ENCODE measurements at places on chromosomes 7 and 10. TPM values are rescaled to one million over a fixed set of nuclear protein-coding genes. Genes with fewer than 3 reads are reported as not detected.

DNA sequence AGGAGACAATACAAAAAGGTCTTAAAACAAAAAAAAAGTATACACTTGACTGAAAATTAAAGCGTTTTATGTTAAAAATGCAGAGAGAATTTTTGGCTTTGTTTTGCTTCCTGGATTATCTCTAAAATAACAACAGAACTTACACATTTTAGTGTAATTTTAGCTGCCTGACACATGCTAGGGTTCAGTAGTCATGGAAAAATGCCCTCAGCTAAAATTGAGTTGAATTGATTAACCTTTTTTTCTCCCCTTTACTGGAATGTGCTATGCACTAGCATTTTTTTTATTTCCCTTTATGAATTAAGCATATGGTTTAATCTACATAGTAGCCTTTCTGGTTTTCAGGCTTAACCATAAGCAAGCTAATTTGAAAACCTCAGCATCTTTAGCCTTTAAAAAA is 89.9 kb downstream of the ZNF277 start:
- peak; percentile 23 for DNase-seq

GRCh38 chr10:122798704-122799231 is 46.9 kb downstream of the CUZD1 start:
- DNase-seq = no peak

Gene PDE6C
- not detected for total RNA-seq

DNA sequence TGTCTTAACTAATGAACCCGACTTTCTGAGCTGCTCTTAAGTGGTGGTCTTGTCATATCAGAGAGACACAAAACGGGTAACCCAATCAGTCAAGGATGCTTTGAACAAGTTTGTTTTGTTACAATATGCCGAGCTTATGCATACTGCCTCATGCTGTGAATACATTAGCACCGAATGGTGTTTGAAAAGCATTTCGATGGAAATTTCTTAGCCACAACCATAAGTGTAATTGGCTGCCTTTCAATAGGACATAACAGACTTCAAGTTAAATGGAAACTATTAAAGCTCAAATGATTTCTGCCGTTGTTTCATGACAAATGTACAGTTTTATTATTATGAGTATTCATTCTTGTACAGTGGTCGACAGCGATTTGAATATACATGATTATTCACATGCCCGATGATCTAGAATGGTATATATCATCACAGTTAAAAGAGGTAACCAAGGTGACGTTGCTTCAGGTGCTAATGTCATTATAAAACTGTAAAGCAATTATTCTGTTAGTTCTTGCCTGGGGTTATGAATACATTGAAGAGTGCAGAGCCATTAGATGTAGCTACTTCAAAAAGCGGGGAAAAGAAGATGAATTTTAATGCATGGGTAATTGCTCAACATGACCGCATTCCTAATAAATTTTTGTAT is 118.8 kb downstream of the EBF3 start:
- DNase-seq = no peak

GRCh38 chr10:33265621-33266020 is 68.8 kb downstream of the NRP1 start:
- no peak for DNase-seq

Gene ZP3
- not detected for total RNA-seq

DNA sequence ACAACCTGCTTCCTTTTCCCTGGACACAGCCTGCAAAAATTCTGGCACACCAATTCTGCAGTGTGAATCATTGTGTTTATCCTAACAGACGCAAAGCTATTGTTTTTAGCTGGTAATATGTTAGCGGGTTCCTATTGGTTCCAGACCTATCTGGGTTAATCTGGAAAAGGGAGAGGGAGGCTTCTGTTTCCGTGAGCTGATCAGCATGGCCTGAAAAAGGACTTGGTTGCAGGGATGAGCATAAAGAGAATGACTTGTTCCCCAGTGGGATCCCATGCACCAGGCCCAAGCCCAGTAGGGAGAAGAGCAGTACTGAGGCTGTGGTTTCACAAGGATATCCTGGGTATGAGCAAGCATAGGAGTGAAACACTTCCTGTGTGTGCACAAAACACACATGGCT is 78.4 kb downstream of the PDE1C start:
- DNase-seq = no peak

DNA sequence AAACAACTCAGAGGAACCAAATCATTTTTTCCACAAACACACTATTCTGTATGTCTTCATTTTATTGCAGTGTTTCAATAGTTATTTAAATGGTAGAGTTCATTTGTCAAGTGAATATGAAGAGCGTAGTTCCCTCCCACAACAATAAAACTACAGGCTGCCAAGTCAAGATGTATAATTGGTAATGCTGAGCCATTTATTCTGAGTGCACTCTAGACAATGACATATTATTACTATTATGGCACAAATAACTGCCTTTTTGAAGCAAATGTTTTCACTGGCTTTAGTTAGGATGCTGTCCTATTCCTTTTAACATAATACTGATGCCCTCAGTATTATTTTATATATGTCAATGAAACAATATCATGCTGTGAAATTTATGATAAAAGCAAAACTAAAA is 102.7 kb upstream of the PCDH15 start:
- DNase-seq = no peak

Gene ANXA8L1
- not detected for total RNA-seq

DNA sequence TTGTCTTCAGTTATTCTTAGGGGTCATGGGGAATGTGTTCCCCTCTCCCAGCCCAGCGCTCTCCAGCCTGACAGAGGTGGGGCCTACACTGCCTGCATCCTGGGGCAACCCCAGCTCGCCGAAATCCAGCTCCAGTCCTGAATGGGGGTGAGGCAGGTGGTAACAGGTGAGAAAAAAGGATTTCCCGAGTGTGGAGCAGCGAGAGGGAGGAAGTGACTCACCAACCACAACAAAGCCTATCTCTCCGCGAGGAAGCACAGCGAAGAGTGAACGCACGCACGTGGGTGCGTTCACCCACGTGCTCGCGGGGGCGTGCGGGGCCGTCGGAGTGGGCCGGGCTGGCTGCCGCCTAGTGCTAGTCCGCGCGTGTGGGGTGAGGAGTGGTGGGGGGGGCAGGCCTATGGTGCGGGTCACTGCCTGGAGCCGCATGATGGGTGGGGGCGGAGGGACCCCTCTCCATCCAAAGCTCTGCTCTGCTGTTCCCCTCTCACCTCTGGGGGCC is 855 bp upstream of the PALD1 start:
- no peak for DNase-seq

Gene HTRA1
- 1,894 TPM for total RNA-seq

DNA sequence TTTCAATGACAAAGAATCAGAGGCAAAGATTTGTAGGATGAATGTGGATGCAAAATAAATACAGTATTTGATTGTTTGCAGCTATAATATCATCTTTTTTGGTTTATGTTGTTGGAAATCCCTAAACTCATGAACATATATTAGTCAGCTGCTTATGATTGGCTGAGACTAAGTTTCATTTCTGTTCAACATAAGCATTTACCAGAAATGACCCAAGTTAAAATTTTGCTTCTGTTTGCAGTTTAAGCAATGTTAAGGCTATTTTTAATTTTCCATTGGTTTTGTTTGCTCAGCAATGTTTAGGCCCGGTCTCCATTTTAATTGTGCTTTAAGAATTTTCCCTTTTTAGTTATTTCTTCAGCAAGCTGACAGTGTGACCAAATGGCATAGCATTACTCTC is 22.0 kb downstream of the GIMAP6 start:
- DNase-seq = no peak

- no peak for DNase-seq
Observed at GRCh38 chr7:142529591-142529990, 219.7 kb upstream of the PRSS1 start.

GRCh38 chr7:147857152-147858140 is 733.1 kb upstream of the C7orf33 start:
- no peak for DNase-seq

GRCh38 chr7:116441534-116441933 is 58.0 kb upstream of the CAV2 start:
- no peak for DNase-seq

Gene PLAU
- 614 TPM for total RNA-seq

Gene RNF148
- total RNA-seq = not detected

Gene CALY
- total RNA-seq = not detected

GRCh38 chr10:98170249-98171117 is 36.0 kb downstream of the R3HCC1L start:
- peak; percentile 51 for DNase-seq

Gene ANKRD16
- total RNA-seq = 10.6 TPM

Gene SORBS1
- 3.7 TPM for total RNA-seq

Gene KCNH2
- not detected for total RNA-seq

GRCh38 chr10:66925896-66926715 is at the start of gene LRRTM3:
TSS of gene LRRTM3 (plus strand) at chr10:66926036.
- DNase-seq = peak; percentile 82

- no peak for DNase-seq
Observed at GRCh38 chr10:70850097-70850496, 34.3 kb downstream of the SGPL1 start.

DNA sequence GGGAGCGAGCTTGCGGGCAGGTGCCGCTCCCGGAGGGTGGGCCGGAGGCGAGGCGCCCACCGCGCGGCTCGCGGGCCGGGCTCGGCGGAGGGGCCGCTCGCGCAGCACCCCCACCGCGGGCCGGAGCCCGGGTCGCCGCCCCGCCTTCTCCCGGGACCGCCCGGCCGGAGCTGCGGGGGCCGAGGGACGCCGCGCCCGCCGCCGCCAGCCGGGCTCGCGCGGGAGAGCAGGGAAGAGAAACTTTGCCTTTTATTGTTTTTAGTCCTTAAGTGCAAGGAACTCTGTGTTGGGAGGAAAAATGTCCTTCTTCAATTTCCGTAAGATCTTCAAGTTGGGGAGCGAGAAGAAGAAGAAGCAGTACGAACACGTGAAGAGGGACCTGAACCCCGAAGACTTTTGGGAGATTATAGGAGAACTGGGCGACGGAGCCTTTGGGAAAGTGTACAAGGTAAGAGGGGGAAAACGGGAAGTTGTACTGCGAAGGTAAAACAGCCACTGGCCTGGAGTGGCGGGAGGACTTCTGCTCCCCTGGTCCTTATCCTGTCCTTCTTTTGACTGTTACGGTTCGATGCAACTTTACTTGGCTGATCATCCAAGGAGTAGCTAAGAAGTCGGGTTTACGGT is 620 bp downstream of the SLK start:
- peak; percentile 26 for DNase-seq

- DNase-seq = no peak
Observed at GRCh38 chr10:132363921-132364593, 32.1 kb downstream of the LRRC27 start.

DNA sequence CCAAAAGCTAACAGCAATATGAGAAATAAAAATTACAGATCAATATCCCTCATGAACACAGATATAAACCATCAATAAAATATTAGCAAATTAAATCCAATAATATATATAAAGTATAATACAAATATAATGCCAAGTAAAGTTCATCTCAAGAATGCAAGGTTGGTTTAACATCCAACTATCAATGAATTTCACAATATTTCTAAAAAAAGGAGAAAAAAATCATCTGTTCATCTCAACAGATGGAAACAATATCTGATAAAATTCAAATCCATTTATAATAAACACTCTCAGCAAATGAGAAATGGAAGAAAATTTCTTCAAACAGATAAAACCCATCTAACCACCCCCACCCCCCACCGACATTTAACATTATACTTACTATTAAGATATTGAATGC is 86.9 kb downstream of the SIRT1 start:
- peak; percentile 14 for DNase-seq

Gene LAMB1
- 140 TPM for total RNA-seq

DNA sequence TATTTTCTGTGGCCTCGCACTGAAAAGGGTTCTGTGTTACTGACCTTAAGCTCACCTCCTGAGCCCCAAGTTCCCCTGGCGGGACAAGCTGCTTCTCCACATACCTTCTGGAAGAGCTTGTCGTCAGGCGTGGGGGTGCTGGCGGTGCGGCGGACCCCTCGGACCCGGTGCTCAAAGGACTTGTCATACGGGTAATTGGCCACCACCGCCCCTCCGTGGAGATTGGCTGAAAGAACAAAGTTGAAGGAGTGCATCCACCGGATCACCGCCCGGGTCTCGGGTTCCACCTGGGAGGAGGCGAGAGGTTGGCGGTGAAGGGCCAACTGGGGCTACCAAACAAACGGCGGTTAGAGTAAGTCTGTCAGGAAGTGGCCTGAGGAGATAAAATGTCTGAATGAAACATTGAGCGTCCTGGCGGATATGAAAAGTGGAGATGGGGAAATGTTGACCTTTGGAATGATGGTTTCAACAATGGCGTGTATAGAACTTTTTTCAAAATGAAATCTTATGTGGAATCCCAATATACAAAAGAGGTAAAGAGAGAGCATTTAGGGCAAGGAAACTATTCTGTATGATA is 16.5 kb downstream of the CPN1 start:
- DNase-seq = no peak

GRCh38 chr7:118041251-118041878 is 142.6 kb upstream of the LSM8 start:
- DNase-seq = no peak

Gene OPALIN
- total RNA-seq = not detected

- peak; percentile 92 for DNase-seq
Observed at GRCh38 chr10:60964257-60965235, 20.6 kb upstream of the RHOBTB1 start.

GRCh38 chr7:150715293-150715692 is 1.1 kb upstream of the GIMAP1 start:
- no peak for DNase-seq

- DNase-seq = no peak
Observed at GRCh38 chr10:107098326-107098725, 66.2 kb downstream of the SORCS1 start.

- no peak for DNase-seq
Observed at GRCh38 chr10:78691301-78692030, 377.3 kb upstream of the ZMIZ1 start.

Gene RSPH10B
- total RNA-seq = 0.06 TPM

Gene ADCK2
- 20.8 TPM for total RNA-seq

Gene ADCY1
- 0.52 TPM for total RNA-seq

GRCh38 chr7:101453617-101454016 is 90.9 kb downstream of the COL26A1 start:
- DNase-seq = no peak
